ENCODE measurements at places on chromosomes 13 and 19. TPM values are rescaled to one million over a fixed set of nuclear protein-coding genes. Genes with fewer than 3 reads are reported as not detected.
A peak's percentile ranks its signal among the peaks of the same experiment; 100 is the strongest.

Gene PSG6
- not detected for polyA plus RNA-seq

DNA sequence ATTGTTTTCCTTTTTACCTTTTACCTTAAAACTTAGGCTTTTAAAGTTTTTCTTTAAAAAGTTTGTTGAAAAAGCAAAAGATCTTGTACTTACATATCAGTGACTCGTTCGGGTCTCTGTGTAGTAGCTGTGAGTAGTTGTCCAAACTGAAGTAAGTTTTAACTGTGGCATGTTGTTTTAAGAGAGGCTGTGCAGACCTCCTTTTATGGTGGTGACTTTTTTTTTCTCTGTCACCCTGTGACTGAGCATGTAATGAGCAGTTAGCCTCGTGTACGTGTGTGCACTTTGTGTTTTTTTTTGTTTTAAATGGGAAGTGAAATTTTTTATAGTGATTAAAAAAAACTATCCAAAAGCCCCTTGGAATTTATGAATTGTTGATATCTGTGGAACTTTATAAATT is at the start of gene GPR183:
Gene GPR183 (minus strand): TSS at position 153 of the 400 bp plus-strand sequence. CDS start 11,254 bp downstream, outside the sequence.
- DNase-seq = peak; percentile 76

GRCh38 chr19:13063461-13064091 is 39.1 kb downstream of the LYL1 start:
- DNase-seq = no peak

GRCh38 chr19:42400404-42400803 is 10.3 kb upstream of the CNFN start:
- no peak for DNase-seq

DNA sequence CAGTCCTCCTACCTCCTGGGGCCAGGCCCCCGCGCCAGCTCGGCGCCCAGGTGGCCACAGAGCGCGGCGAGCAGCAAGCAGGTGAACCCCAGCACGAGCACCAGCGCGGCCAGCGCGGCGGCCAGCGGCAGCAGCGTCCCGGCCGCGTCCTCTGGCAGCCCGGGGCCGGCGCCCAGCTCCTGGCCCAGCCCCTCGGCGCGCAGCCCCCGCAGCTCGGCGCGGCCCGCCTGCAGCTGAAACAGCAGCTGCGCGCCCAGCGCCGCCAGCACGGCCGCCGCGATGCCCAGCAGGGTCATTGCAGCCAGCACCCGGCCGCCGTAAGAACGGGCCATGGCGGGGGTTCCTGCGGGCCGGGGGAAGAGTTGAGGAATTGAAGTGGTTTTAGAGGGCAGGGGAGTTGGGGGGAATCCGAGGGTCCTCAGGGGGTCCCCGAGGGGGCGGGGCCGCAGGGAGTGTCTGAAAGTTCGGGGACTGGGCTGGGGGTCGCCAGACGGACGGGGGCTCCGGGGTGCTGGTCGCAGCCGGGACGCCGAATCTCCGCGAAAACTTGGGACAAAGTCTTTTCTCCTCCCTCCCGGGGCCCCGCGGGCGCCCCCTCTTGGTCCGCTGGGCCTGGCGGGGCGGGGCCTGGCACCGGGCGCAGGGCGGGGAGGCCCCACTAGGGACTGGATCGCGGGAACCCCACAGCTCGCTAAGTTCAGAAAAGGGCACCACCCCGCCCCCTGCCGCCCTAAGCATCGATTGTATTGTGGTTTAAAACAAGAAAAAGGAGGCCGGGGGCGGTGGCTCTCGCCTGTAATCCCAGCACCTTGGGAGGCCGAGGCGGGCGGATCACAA is at the start of gene TMEM221:
Gene TMEM221 (minus strand): TSS at position 538 of the 837 bp plus-strand sequence. CDS start 206 bp downstream, at position 332.
- DNase-seq = peak; percentile 55

GRCh38 chr19:38839816-38840582 is 8.4 kb upstream of the ECH1 start:
- DNase-seq = no peak

- no peak for DNase-seq
Measured at GRCh38 chr13:110466266-110466915, 95.1 kb downstream of the RAB20 start.

DNA sequence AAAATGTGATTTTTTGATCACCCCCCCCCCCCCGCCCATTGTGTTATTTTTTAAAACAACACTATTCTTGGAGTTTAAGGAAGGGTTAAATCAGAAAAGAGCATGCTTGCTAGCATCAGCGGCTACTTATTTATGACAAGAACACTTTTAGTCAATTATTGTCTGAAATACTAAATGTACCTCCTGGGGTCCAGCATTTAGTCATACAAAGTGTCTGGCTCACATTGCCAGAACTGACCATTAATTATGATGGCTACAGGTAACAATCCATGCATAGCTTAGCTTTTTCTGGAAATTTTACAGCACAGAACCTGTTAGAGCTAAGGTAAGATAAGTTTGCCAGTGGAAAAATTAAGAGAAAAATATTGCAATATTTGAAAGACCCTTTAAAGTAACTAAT is 90.1 kb downstream of the PCDH9 start:
- DNase-seq = no peak

GRCh38 chr13:74444864-74445479 is 310.8 kb upstream of the KLF12 start:
- no peak for DNase-seq

Gene RNF17
- polyA plus RNA-seq = 0.60 TPM

GRCh38 chr13:40204246-40204645 is 462.2 kb downstream of the FOXO1 start:
- no peak for DNase-seq

Gene GYS1
- polyA plus RNA-seq = 40.3 TPM

GRCh38 chr13:39920613-39921012 is 265.2 kb downstream of the COG6 start:
- DNase-seq = no peak

- no peak for DNase-seq
Measured at GRCh38 chr13:42211704-42212464, 60.1 kb upstream of the AKAP11 start.

Gene PTGER1
- polyA plus RNA-seq = not detected

DNA sequence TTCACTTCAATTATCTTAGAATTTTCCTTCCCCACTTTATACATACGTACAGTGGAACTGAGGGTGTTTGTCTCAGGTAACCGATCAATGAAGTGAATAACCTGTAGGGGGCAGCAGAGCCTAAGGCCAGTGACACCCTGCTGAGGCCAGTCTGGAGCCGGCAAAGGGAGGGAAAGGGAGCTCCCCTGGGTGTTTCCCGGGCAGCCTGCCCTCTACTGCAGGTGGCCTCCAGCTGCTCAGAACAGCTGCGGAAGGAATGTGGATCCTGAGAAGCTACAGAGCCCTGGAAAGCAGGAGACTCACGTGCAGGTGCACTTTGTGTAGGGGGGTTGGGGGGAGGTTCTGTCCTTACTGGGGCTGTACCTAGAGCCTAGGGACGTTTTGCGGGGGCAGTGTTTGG is 832 bp upstream of the ZNF491 start:
- DNase-seq = peak; percentile 80

DNA sequence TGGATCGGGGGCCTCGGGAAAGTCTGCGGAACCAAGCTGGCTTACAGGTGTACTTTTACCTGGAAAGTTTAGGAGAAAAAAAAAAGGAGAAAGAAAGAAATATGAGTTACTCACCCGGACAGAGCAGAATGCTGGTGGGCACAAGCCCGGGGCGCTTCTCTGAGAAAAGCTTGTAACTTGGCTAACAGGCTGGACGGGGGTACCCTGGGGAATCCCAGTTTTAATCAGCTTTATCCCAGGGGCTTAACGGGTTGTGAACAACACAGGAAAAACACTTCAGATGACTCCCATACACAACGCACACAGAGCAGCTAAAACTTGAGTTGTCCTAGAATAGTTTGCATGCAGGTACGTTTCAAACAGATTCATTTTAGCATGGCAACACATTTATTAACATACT is 37.3 kb downstream of the KLF2 start:
- DNase-seq = no peak

- no peak for DNase-seq
Measured at GRCh38 chr13:51675877-51676276, 91.6 kb downstream of the WDFY2 start.

DNA sequence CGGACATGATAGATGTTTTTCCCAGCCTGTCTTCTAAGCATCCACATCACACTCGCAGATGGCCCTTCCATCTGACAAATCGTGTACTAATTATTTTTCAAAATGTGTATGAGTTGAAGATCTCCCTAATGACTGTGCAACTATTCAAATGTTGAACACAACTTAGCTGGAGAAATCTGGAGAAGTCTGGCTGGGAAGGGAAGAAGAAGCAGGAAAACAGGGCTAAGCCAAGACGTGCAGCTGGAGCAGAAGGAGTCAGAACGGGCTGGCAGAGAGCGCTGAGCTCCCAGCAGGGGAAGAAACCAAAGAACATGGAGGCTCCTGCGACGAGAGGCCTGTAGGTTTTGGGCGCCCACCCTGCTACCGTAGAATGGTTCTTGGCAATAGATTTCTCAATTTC is 13.2 kb upstream of the LATS2 start:
- DNase-seq = no peak

- DNase-seq = no peak
Measured at GRCh38 chr13:103009051-103009840, 57.0 kb downstream of the SLC10A2 start.

Gene MBD3L3
- polyA plus RNA-seq = not detected

Gene INSL3
- polyA plus RNA-seq = 2.0 TPM

DNA sequence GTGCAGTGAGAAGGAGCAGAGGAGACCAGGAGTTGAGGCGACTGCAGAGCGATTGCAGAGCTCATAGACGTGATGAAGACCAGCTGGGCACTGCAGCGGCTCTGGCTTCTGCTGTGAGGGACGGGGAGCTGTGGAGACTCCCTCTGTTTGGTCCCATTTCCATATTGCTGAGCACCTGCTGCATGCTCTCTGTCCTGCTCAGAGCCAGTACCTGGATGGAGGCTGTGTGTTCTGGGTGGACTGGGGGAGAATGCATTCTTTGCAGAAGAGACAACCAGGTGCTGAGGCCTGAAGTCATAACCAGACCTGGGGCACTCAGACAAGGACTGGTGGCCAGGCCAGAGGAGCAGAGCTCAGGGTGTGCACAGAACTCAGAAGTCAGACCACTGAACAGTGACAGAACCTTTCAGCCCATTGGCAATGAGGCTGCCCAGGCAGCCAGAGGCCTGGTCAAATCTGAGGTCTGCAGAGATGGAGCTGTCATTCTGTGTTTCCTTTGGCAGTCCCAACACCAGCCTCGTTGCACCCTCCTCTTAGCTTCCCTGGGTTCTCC is 1.3 kb upstream of the A1BG start:
- no peak for DNase-seq

DNA sequence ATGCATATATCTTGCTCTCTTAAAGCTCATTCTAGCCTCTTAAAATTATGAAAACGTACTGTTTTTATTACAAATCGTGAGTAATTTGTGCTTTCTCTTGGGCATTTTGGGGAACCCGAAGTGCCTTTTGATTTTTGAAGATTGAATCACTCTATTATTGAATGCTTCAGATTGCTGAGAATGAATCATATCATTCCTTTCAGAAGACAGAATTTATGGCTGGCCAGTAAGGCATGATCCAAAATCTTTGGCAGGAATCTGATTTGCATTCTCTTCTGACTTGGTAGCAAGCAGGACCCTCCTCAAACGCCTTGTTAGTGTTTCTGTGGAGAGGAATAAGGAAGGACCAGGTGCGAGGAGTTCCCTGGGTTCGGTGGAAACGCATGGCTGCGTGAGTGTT is 49.5 kb downstream of the STARD13 start:
- no peak for DNase-seq

Gene PALM
- not detected for polyA plus RNA-seq

Gene LIM2
- polyA plus RNA-seq = not detected

DNA sequence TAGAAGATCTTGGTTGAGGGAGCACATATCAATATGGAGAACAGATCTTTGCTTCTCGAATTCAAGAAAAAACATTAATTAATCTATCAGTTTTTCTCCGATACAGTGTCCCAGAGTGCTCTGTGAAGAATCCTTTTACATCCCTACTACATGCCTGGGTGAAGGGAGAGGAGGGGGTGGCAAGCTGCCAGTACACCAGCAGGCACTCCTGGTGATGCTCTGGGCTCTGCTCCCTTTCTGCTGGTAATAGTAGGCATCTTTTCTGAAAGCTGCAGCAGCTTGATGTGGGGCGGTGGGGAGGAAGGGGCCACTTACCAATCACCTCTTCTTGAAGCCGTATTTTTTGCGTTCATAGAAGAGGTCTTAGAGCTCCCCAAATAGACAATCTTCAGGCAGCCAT is 30.7 kb downstream of the PBX4 start:
- DNase-seq = no peak

Gene DAZAP1
- 5.0 TPM for polyA plus RNA-seq

DNA sequence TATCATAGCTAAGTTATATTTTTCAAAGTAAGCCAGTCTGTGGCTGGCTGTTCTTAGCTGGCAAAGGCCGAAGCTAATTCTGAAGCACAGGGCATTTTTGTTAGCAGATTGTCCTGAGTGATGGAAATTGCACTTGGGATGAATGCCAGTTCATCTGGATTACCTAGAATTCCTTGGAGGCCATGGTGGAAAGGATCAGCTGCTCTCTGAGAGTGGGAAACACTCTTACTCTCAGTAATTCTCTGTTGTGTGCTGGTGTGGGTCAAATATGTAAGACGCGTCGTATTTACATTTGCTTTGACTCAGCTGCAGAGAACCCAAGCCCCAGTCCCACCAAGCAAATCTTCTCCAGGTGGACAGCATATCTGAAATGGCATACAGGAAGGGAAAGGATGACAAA is 60.7 kb upstream of the C1QTNF9B start:
- DNase-seq = no peak

DNA sequence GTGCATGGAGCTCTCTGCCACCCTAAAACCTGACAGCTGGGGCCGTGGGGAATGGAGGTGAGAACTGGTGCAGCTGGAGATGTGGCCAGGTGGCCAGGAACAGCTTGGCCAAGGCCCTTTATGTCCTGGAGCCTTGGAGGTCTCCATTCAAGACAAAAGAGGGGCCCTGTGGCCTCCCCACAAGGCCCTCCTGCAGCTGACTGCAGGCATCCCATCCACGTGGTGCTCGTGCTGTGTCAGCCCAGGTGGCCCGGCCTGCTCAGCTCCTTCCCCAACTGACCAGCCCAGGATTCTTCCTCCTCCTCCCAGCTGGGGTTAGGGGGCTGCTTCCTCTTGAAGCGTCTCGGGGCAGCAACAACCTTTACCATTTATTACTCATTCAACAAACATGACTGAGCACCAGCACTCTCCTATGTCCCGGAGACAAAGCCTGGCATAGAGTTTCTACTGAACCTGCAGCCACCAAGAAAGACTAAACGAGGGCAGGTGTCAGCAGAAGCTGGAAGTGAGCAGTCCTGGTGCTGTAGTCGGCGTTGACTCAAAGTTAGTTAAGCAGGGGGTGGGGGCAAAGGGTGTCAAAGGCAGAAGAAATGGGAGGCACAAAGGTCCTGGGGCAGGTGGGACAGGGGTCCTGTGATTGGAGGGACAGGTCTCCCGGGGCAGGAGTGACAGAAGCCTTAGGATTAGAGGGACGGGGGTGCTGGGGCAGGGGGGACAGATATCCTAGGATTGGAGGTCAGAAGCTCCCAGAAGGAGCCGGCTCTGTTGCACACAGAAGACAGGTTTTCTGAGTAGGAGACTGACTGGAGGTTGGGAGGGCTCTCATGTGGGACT is 23.3 kb upstream of the C13orf46 start:
- DNase-seq = no peak

DNA sequence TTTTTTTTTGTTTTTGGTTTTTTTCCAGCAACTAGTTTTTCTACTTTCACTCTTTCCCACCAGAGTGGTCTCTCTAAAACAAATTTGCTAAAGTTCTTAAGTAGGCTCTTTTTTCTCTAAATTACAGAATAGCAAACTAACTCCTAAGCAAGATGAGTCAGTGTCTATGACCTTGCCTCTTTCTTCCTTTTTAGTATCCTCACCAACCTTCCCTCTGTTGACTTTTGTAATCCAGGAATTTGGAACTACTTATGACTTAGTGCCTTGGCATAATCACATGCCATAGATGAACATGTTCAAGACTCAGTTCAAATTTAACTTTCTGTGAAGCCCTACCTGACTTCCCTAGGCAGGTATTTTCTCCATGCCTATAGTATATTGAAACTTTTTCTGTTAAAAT is 32.3 kb upstream of the AKAP11 start:
- DNase-seq = no peak

- DNase-seq = no peak
Measured at GRCh38 chr19:44598355-44598754, 15.0 kb upstream of the IGSF23 start.

All from naive thymus-derived CD4-positive, alpha-beta T cell (primary cell).